AML-193 (cell line): ENCODE measurements at places on chromosomes 16 and 17.

DNA sequence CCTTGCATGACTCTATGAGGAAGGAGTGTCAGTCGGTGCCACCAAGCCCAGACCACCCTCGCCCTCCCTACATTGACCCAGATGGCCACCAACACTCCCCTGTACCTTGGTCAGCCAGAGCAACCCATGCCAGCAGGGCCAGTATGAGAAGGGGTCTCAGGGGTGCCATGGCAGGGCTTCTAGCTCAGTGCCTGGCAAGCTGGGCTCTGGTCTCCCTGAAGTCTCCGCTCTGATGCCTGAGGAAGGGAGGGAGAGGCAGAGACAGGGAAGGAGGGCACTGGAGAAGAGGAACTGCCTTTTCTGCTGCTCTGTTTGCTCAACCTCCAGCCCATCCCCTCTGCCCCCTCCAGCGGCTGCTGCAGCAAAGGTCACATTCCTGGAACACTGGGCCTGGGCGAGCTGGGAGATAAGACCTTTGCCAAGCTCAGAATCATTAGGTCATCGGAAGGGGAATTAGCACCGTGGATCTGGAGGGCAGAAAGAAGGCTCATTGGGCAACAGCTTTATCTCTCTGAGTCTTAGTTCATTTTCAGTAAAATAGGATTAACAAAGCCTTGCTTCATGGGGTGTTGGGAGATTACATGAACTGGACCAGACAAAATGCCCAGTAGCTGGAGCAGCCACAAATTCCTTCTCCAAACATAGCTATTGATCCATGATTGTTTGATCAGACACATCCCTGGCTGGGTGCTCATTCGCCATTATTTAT is at the start of gene VTN:
Gene VTN, minus strand, starts transcription at position 273 of the 709 bp plus-strand sequence. Its CDS starts 104 bp downstream, at position 169.
- peak; percentile 33 for DNase-seq

DNA sequence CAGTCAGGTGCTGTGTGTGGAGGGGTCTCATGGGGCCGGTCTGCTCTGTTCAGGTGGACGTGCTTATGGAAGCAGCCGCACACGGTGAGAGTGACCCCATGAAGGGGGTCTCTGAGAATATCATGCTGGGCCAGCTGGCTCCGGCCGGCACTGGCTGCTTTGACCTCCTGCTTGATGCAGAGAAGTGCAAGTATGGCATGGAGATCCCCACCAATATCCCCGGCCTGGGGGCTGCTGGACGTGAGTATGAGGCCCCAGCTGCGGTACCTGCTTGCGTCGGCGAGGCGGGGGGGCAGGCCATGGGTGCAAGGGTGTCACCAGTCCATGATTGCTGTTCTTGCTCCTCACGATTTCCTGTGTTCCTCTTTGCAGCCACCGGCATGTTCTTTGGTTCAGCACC is 27.9 kb downstream of the POLR2A start:
- DNase-seq: no peak

DNA sequence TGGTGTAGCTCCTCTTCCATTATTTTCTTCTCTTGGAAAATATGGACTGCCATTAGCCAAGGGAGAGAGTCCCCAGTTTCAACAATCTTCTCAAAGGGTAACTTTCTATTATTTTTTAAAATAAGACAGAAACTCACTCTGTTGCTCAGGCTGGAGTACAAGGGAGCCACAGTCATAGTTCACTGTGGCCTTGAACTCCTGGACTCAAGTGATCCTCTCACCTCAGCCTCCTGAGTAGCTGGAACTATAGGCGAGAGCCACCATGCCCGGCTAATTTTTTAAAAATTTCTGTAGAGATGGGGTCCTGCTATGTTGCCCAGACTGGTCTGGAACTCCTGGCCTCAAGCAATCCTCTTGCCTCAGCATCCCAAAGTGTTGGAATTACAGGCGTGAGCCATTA is 13.1 kb downstream of the COG4 start:
- DNase-seq: no peak

- no peak for DNase-seq
Measured at GRCh38 chr17:19716108-19717030, at the start of gene SLC47A2. SLC47A2 (minus strand) TSS chr17:19716584; CDS start chr17:19716555, 29 bp downstream.

DNA sequence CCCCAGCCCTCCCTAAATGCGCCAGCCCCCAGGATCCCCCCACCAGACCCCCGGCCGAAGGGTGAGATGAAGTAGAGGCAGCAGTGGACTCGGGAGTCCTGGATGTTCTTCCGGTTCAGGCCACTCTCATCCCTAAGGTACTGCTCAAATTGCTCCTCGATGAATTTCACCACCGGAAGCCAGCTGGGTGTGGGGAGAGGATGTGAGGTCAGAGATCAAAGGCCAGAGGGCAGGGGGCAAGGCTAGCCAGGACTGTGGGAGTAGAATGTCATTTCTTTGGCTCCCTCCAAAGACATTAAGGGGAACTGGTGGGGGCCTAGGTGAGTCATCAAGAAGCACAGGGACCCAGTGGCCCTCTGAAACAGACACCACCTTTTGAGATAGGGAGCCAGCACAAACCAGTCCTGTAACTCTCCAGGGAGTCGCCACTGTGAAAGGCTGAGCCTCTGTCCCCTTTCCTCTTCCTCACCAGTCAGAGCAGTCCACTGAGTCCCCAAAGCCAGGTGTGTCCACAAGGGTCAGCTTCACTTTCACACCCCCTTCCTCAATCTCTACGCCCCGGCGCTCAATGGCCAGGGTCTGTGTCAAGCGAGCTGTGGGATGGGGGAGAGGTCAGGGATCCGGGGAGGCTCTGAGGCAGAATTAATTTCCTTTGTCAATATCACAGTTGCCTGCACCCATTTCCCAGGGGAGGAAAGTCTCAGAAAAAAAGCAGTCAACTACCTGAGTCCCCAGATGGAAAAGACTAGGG is 895 bp downstream of the SEPTIN1 start:
- no peak for DNase-seq

DNA sequence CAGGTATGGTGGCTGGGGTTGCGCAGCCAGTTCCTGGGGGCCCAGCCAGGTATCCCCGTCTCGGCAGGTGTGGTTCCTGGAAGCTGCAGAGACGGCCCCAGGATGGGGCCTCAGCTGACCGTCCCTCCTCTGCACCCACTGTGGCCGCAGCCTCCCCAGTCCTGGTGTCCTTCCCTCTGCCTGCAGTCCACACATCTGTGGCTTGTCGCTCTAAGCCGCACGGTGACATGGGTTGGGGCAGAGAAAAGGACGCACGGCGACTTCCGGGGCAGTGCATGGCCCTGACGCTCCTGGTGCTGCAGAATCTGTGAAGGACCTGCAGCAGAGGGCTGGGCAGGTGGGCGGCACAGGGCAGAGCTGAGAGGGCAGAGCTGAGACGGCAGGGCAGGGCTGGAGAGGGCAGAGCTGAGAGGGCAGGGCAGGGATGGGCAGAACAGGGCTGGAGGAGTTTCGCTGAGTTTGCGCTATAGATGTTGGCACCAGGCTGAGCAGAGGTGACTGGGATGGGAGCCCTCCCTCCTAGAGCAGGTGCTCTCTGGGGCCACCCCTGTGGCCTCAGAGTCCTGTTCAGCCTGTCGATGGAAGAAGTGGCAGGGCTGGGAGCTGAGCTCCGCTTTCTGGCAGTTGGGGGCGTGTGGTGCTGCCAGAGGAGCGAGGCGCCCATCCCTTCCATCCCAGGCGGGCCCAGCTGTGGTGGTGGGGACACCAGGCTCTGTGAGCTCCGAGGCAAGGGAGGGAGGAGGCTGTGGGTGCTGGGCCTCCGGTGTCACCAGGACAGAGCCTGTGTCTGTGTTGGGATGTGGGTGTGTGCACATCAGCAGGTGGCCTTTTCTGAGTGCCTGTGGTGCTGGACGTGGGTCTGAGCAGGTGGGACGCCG is 23.0 kb downstream of the TSC2 start:
- DNase-seq: no peak

- DNase-seq: no peak
Measured at GRCh38 chr17:79930062-79930876, 91.0 kb upstream of the CBX4 start.

DNA sequence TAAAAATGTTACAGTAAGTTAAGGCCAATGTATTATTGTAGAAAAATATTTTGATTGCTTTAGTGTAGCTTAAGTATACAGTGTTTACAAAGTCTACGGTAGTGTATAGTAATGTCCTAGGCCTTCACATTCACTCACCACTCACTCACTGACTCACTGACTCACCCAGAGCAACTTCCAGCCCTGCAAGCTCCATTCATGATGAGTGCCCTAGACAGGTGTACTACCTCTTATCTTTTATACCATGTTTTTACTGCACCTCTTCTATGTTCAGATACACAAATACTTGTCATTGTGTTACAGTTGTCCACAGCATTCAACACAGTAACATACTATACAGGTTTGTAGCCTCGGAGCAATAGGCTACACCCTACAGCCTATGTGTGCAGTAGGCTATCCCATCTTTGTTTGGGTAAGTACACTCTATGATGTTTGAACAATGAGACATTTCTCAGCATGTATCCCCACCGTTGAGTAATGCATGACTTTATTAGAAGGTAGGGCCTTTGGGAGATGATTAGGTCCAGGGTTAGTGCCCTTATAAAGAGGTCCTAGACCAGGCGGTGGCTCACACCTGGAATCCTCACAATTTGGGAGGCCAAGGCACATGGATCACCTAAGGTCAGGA is 117.8 kb downstream of the SLC39A11 start:
- DNase-seq: no peak

- DNase-seq: no peak
Measured at GRCh38 chr16:11187522-11188023, 68.4 kb downstream of the SOCS1 start.

DNA sequence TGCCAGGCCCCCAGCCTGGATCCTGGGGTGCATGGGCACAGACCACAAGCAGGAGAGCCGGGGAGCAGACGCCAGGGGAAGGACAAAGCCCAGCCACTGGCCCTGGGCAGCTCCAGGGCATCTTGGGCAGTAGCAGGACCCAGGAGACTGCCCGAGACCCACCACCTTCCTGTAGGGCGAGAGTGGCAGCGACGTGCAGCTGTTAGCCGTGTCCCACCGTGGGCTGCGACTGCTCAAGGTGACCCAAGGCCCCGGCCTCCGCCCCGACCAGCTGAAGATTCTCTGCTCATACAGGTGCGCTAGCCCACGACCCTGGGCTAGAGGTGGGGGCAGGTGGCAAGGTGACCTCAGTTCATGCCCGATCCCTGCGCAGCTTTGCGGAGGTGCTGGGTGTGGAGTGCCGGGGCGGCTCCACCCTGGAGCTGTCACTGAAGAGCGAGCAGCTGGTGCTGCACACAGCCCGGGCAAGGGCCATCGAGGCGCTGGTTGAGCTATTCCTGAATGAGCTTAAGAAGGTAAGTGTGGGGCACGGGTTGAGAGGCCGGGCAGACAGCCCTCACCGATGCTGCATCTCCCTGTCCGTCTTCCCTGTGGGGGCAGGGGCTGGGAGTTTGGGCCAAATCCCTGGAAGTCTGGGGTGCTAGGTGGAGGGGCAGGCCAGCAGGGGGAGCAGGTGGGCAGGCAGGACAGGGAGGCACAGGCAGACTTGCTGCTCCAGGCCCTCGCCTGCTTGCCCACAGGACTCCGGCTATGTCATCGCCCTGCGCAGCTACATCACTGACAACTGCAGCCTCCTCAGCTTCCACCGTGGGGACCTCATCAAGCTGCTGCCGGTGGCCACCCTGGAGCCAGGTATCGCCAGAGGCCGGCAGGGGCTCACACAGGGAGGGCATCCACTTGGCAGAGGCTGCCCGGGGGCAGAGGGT is 13.5 kb upstream of the SMIM5 start:
- DNase-seq: no peak

DNA sequence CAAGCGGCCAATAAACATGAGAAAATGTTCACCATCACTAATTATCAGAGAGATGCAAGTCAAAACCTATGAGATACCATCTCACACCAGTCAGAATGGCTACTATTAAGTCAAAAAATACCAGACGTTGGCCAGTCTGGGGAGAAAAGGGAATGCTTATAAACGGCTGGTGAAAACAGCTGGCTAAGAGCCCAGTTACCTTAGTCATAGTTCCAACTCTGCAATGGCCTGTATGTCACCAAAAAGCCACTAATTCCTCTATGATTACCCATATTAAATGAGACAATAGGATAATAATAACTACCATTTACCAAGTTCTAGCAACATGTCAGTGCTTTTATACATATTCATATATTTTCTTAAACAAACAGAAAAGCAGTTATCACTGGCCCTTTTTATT is 42.9 kb upstream of the CDRT4 start:
- no peak for DNase-seq

- no peak for DNase-seq
Measured at GRCh38 chr17:76079956-76080767, 1.2 kb downstream of the ZACN start.

DNA sequence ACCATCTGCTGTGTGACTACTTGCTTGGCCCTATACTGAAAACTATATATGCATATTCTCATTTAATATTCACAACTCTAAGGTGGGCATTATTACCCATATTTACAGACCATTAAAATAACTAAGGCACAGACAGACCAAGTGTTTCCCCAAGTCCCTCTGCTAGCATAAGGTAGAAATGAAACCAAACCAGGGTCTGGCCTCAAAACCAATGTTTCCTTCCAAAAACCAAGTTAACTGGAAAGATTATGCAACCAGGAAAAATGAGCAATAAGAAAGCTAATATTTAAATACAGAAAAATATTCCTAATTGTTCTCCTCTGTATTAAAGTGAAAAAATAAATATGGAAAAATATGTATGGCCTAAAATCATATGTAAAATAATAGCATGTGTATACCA is 50.1 kb downstream of the XPO6 start:
- DNase-seq: no peak

DNA sequence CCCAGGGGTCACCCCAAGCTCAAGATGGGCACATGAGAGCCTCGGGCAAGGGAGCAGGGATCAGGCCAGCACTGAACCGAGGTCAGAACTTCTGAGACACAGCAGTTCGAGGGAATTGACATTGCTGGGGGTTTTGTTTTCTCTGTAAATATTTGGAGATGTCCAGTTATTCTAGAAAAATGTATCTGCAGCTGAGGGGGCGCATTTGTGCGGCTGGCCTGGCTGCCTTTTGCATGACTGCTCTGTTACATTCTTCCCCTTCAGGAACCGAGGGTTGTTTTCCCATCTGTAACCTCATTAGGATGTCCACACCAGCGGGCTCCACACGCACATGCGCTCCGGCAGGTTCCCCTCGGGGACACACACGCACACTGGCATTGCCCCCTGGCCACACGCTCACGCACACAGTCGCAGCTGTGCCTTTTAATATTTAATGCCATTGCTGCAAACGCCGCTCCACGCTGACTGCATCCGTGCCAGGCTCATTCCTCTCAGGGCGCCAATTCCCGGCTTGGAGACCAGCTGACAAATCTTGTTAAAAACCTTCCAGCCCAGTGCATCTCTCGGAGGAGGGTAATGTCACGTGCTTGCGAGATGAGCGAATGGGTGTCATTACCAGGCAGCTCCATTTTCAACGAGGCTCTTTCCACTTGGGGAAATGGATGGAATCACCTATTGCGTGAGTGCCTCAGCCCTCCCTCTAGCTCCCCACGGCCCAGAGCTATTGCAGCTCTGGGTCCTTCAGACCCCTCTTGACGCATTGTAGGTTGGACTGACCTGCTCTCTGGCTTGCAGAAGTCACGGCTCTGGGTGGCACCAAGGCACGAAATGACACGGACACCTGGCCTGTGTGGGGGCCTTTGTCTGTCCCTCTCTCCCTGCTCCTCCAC is 13.1 kb downstream of the CCR7 start:
- DNase-seq: no peak

- DNase-seq: peak; percentile 6
Measured at GRCh38 chr16:85461022-85461813, 151.9 kb upstream of the GSE1 start.

- DNase-seq: no peak
Measured at GRCh38 chr16:76287466-76287865, 10.3 kb downstream of the CNTNAP4 start.

GRCh38 chr16:56983211-56983751 is 6.1 kb upstream of the NLRC5 start:
- no peak for DNase-seq
